ENCODE measurements at places on chromosomes 4 and X.
A peak's percentile ranks its signal among the peaks of the same experiment; 100 is the strongest.

DNA sequence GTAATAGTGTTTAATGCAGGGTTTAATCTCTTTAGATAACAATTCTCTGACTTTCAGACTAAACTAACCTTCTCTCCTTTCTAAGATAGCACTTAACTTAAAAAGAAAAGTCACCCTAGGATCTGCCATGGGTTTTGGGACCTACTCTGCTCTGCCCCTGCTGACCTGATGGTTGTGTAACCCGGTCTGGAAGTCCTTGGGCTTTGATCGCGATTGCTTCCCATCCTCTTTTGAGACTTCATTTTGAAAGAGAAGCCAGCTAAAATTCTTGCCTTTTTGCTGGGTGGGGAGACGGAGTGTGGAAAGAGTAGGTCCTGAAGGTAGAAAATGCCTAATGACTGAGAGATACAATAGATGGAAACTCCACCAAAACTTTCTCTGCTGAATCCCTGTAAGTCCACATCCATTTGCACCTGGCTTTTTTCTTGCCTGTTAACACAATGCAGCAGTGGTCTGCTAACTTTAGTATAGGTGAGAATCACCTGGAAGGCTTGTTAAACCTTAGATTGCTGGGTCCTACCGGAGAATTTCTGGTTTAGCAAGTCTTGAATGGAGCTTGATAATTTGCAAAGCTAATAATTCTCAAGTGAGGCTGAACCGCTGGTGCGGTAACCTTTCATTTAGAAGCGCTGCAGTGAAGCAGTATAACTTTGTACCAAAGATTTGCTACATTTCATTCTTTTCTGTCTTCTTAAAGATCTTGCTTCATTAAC, 45.6 kb upstream of the CCSER1 start:
- no peak for DNase-seq

GRCh38 chrX:140177821-140178220, 212.5 kb upstream of the CXorf66 start:
- DNase-seq = no peak

DNA sequence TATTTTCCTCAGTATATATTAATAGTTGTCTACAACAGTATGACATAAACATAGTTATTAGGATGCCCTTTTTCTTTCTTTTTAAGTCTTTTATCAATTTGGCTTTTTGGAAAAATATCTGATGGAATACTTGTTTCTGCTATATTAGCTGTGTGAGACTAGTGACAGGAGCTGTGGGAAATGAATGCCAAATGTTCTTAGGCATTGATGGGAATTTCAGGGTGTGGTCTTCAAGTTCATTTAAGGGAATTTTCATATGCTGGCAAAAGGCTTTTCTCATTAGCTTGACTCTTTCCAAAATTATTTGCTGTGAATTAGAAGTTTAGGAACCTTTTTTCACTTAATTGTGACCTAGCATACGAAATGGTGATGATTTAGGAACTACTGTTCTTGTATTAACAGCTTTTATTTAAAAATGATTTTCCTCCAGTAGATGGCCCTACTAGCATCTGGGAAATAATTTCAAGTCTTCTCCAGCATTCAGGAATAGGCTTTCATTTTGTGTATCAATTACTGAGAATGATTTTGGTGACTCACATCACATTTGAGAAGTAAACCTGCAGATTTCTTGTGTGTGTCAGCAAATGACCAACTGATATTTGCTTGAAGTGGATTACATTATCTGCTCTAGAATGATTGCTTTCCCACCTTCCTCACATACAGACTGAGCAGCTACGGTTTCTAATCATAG, 70.9 kb downstream of the HTT start:
- DNase-seq = peak; percentile 19

- peak; percentile 20 for DNase-seq
Observed at GRCh38 chr4:184647266-184648053, 1.8 kb downstream of the CASP3 start.

DNA sequence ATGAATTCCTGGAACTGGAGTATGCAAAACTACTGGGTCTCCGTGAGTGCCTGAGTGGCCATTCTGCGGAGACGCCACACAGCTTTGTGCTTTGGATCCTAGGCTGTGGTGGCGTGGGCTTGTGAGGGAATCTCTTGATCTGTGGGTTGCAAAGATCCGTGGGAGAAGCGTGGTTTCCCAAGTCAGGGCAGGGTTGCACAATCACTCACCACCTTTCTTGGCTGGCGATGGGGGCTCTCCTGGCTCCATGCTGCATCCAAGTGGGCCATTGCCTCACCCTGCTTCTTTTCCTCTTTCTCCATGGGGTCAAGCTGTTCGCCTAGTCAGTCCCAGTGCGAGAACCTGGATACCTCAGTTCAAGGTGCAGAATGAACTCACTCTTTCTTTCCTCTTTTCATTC, 62.5 kb downstream of the SLAIN2 start:
- DNase-seq = no peak

DNA sequence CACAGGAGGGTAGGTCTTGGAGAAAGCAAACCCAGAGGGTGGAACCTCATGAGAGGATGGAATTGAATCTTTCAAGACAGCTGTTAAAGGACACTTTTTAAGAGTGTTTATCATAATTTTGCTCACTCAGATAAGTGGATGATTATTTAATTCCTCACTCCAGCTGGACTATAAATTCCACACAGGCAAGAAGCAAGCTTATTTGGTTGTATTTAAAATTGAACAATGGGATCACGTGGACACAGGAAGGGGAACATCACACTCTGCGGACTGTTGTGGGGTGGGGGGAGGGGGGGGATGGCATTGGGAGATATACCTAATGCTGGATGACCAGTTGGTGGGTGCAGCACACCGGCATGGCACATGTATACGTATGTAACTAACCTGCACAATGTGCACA, 116.3 kb downstream of the DHRSX start:
- no peak for DNase-seq

DNA sequence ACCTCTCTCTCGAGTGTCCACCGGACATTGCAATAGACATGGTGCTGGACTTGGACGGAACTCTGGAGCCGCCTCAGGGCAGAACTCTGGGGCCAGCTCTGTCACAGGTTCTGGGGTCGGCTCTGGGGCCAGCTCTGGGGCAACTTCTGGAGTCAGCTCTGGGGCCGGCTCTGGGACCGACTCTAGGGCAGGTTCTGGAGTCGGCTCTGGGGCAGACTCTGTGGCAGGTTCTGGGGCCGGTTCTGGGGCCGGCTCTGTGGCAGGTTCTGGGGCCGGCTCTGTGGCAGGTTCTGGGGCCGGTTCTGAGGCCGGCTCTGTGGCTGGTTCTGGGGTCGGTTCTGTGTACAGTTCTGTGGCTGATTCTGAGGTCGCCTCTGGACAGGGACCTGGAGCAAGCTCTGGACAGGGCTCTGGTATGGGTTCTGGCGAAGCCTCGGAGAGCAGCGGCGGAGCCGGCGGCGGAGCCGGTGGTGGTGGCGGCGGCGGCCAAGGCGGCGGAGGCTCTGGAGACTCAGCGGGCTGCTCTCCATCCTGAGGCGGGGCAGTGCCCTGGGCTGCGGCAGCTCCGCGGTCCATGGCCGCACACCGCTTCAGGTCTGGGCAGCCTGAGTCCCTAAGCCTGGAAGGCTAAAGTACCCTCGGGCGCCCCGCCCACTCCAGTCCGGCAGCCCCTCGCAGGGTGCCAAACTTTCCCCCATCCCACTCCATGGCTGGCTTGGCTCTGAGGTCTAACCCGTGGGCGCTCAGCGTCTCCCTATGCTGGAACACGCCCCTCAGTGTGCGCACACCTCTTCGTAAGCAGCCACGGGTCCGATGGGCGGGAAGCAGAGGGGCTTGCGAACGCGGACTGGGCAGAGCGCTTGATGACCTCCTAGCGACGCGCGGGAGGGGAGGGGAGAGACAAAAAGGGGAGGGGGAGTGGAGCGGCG, at the start of gene DGKK:
TSS of gene DGKK (minus strand) at position 723 of the 929 bp plus-strand sequence. CDS start at position 576, 147 bp downstream.
- DNase-seq = no peak

DNA sequence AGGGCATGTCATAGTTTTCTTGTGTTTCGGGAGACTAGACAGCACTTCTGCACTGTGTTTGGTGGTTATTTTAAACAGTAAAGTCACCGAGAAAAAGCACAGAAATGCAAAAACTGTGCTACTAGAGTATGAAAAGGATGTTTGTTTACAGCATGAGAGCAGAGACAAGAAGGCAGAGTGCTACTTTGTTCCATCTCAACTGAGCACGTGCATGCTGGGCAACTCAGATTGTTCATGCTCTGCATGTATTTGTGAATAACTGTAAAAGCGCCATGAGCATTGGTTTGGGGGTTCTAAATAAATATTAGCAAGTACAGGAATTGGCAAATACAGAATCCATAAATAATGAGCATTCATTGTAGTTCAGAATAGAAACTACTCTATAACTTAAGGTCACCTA, 7.4 kb downstream of the EVC start:
- no peak for DNase-seq

DNA sequence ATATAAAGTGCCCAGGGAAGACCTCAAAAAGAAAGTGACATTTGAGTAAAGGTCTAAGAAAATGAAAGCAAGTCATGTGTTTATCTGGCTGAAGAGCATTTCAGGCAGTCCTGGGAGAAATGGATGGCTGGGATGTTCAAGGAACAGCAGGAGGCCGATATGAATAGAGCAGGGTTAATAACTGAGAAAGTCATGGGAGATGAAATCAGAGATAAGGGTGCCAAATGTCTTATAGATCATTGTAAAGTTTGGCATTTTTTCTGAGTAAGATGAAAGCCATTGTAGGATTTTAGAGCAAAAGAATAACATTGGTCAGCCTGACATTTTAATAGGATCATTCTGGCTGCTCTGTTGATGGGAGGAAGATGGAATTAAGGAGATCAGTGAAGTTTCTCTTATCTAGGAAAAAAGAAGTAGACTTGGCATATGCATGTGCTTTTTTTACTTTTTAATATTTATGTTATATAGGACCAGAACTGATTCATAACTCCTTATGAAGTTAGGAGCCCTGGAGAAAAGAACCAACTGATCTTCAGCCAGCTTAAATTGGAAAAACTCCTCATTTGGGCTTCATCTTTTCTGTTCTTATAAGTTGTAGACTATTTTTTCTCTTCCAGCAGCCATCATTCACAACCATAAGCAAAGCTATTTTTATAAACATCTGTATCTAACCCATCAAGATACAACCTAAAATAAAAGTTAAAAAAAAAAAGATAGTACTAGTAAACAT, 18.6 kb downstream of the AIMP1 start:
- peak; percentile 63 for DNase-seq

DNA sequence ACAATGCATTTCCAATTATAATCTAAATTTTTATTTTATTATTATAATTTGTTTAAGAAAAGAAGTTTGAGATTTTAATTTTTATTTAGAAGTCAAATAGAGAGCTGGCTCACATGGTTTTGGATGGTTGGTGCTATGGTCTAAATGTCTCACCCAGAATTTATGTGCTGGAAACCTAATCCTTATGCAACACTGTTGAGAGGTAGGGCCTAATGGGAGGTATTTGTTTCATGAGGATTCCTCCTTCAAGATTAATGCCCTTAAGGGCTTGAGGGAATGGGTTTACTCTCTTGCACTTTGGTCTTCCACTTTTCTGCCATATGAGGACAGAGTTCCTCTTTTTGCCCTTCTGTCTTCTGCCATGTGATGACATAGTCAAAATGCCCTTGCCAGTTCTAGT, 960.5 kb upstream of the IGFBP7 start:
- DNase-seq = no peak

GRCh38 chr4:179417357-179417756, 1975.1 kb upstream of the AGA start:
- no peak for DNase-seq

DNA sequence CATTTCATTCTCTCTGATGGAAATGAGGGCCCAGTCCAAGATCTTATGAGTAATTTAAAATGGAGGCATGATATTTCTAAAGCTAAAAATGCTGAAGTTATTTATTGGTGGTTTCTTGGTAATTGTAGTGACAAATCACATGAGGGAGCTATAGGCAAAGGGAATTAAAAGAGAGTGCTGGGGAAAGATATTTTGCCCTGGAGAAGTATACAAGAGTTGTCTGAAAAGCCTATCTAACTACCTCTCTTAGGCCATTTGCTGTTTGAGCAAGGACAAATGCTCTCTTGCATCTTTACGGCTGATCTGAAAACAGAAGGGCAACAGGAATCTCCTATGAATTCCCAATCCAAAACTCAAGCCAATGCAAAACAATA, 89.4 kb downstream of the FMR1NB start:
- DNase-seq = no peak

- DNase-seq = no peak
Observed at GRCh38 chrX:9873952-9874351, 87.7 kb downstream of the SHROOM2 start.

GRCh38 chr4:141853091-141853764, 216.8 kb downstream of the IL15 start:
- no peak for DNase-seq

DNA sequence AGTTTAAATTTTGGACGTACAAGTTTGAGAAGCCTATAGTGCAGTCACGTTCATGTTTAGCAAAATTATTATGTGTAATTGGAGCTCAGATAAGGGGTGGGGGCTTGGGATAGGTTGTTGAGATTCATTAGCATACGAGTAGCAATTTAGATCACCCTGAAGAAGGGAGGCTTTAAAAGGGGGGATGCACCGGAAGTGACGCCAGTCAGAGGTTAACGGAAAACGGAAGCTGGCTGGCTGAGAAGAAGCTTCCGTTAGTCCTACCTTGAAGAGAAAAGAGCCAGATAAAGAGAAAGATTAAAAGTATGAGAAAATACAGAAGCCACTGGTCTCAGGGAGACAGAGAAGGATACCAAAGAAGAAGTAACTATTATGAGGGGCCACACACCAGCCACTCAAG, 1.1 kb upstream of the NXT2 start:
- no peak for DNase-seq

DNA sequence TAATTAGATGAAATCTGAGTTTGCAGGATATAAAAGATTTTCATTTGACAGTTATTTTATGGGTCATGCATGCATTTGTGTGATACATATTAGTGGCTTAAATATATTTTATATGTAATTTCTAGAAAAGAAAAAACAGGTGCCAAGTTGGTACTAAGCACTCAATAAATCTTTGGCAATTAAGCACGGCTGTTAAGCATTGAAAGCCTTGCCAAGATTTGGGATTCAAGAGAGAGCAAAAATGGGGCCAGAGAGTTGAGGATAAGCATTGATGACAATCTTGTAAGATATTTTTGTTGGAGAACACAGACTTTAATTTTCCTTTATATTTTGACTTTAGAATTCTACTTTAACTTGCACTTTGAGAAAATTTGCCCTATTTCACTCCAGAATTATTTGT, 249.8 kb upstream of the MAD2L1 start:
- no peak for DNase-seq

DNA sequence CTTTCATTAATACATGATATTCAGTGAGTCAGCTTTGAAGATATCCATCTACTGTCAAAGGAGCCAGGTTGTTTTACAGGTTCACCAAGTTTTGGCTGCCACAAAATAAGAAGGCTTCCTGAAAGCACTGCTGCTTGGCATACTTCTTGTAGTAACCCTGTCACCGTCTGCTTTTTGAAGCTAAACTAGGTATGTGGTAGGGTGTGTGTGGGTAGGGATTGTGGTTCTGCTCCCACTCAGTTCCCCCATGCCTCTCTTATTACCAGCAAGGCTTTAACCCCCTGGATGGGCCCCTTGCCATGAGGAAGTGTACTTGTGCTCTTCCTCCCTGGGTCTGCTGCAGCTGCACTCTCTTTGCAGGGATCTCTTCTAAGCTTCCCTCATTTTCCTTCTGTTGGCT, 191.2 kb downstream of the BANK1 start:
- DNase-seq = no peak

GRCh38 chr4:8507624-8508023, 67.0 kb downstream of the TRMT44 start:
- no peak for DNase-seq

Data from fibroblast of skin of right biceps (primary cell).